ENCODE measurements at places on chromosomes 4 and X.

DNA sequence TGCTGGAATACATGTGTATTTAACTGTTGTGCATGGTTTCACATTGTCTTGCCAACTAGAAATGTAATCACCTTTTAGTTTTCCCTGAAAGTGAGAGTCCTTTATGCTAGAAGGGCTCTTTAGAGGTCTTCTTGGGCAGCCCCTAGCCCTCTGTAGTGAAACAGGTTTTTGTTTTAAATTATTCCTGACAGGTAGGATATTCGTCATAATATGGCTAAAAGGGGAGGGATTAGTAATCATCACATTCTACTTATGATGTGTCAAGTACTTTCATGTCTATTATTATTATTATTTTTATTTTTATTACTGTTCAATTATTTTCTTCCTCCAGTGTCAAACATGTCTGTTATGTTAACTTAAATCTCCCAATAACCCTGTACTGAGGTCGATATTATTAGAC is 35.5 kb downstream of the MSN start:
- DNase-seq, result no peak

GRCh38 chr4:55784747-55785146 is 34.8 kb upstream of the EXOC1L start:
- DNase-seq, result no peak

GRCh38 chr4:8170341-8170740 is 11.7 kb upstream of the ABLIM2 start:
- DNase-seq, result no peak

DNA sequence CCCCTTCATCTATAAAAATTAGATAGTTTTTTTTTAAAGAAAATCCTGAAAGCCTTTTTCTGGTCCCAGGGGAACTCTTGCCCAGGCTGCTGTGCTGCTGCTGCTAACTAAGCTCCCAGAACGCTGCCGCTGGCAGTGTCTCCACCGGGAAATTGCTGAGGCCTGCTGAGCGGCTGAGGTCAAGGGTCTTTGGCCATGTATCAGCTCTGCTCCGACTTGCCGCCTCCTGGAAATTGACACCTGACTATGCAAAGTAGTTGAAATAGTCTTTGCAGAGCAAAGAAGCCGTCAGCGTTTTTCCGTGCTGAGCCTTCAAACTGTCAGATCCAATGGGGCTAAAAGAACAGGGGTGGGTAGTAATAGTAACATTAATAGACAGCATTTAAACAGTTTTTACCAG is 839 bp downstream of the QDPR start:
- DNase-seq, result no peak

GRCh38 chrX:44948406-44948805 is 75.4 kb downstream of the KDM6A start:
- no peak for DNase-seq

GRCh38 chr4:108129196-108129595 is 39.5 kb downstream of the LEF1 start:
- DNase-seq, result no peak

DNA sequence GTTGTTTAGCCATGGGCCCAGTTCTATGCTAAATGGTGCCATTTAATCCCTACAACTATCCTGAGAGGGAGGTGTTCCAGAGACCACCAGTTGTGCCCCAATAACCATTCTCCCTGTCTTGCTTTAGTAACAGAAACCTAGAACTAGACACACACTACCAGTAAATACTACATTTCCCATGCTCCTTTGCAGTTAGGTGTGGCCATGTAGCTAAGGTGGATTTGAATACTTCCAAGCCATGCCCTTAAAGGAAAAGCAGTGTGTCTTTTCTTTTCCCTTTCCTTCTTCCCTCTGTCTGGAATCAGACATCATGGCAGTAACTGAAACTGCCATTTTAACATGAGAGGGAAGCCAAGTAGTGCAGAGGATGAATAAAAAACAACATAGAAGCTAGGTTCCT is 90.9 kb upstream of the TMEM33 start:
- no peak for DNase-seq

DNA sequence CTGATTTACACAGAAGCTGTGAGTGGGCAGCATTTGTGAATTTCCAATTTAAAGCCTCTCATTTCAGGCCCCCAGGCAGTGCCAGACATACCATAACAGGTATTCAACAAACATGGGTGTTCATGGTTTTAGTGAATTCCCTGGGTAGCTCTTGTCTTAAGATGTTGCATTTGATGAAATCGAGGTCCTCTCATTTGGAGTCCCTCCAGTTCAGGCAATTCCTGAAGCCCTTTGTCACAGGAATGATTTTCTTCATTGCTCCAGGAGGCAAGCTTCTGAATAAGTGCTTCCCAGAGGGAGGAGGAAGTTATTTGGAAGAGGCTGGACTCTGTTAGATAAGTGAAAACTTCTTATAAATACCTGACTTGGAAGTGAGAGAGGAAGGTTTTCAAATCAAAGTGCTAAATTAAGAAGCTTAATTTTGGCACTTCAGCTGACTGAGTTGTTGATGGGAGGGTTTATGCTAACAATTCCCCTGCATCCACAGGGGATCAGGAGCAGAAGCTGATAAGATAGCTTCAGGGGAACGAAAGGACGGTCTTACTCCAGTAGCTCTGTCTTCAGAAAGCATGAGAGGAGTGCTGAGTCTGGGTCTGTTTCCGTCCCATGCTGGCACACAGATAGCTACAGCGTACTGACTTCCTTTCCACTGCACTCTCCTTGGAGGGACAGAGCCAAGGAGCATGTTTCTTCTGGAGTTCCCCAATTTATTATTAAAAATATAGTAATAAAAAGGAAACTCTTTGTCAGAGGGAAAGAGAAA is 543.1 kb downstream of the GBA3 start:
- no peak for DNase-seq

DNA sequence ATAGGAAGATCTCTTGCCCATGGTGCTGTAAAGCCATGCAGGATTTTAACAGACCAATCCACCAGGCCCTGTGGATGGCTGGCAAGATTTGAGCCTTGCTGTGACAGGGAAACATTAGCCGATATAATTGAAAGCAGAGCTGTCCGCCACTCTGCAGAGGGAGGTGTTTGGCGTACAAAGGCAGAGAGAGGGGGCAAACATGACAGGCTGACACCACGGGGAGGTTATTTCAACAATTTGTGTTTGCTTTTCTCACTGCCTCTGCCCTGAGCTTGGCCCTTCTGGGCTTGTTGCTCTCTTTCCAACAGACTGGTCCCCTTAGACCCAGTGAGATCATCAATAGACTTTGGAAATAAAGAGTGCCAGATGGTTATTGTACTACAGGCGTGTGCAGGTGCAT is 59.4 kb downstream of the CLNK start:
- DNase-seq, result no peak

- no peak for DNase-seq
These were observed 35.8 kb downstream of the TACC3 start for GRCh38 chr4:1756893-1757779.

DNA sequence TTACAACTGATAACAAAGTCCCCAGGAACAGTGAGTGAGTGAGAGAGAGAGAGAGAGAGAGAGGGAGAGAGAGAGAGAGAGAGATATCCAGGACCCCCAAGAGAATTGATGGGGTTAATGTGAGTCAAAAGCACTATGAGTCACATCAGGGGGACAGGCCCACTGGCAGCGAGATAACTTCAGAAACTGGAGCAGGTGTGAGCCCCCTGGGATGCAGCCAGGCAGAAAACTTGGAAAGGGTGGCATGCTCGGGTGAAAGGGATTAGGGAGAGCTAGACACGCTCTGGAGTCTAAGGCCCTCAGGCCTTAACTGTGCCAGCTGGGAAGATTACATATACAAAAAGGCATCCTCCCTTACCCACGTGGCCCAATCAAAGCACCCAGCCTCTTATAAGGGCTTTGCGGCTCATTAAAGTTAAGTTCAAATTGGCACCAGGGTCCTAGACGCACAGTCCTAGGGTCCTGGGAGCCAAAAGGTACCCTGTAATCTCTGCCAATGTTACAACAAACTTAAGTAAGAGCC is 841 bp downstream of the ACOT9 start:
- DNase-seq, result peak; percentile 2

DNA sequence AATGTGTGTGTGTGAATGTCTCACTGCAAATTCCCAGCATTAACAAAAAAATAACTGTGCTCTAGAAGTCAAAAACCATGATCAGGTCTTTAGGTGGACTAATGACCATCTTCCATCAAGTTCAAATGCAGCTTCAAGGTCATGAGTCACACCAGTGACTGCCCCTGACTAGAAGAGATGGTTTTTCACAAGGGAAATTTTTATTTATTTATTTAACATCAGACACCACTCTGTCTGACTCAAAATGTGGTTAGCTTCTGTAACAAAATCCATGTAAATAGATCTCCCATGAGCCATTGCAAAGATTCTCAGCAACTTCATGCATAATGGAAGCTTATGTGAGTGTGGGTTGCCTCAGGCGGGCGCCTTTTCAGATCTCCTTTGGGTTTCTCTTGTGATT is 219.2 kb downstream of the KIT start:
- DNase-seq, result no peak

DNA sequence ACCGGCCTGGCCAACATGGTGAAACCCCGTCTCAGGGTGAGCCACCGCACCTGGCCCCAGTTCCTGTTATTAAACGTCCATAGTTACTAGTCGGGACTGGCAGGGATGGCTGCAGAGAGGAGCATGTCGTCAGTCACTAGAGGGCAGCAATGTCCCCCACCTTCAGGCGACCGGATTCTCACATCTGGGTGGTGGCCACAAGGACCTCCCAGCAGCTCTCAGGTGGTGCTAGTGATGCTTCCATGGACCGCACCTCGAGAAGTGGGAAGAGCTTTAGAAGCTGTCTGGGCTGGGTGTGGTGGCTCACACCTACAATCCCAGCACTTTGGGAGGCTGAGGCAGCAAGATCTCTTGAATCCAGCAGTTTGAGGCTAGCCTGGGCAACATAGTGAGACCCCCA is 13.3 kb upstream of the IL3RA start:
- peak; percentile 43 for DNase-seq

GRCh38 chr4:156499684-156500083 is 471.9 kb downstream of the PDGFC start:
- DNase-seq, result no peak

DNA sequence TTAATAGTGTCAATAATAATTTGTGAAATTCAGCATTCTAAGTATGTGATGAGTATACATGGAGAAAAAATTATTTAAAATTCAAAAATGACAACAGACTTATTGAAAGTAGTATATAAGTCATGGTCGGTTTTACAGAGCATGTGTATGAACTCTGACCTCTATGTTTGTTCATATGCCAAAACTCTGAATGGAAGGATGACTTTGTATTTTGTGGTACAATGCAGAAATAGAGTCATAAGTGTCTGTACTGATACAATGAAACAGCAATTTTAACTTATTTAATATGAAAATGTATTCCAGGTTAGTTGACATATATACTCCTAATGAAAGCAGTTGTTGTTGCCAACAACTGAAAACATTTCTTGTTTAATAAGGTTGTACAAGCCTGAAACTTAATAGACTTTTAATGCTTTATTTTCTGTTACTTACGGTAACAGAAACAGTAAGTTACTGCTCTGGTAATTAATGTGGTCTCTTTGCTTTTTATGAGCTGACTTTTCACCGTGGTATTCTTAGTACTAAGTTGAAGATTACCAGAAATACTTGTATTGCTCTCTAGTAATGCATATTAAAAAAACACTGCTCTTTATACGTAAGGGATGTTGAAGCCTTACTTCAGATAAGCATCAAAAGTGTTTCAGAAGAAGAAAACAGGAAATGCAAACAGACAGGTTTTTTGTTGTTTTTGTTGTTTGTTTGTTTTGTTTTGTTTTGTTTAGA is 1.9 kb downstream of the UBE2K start:
- peak; percentile 22 for DNase-seq

DNA sequence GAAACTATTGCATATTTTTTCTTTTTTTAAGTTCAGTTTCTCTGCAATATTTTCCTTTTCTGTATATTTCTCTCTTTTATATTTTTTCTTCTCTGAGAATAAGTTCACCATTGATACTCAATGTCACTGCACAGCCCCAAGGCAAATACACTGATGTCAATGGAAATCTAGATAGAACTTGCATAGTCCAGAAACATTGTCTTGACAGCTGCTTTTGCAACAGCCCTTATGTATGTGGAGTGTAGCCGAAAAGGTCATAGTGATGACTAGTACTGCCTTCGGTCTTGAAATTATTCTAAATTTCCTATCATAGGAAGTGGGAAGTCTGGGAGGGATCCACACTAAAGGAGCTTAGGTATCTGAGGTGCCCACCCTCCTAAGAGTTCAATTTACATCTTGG is 150.0 kb downstream of the SPOCK3 start:
- DNase-seq, result no peak

- no peak for DNase-seq
These were observed 4.9 kb upstream of the CPZ start for GRCh38 chr4:8587469-8588195.

- DNase-seq, result no peak
These were observed 185.4 kb downstream of the TSPAN5 start for GRCh38 chr4:98473046-98473445.

GRCh38 chr4:67333664-67334063 is 211.6 kb downstream of the CENPC start:
- no peak for DNase-seq

DNA sequence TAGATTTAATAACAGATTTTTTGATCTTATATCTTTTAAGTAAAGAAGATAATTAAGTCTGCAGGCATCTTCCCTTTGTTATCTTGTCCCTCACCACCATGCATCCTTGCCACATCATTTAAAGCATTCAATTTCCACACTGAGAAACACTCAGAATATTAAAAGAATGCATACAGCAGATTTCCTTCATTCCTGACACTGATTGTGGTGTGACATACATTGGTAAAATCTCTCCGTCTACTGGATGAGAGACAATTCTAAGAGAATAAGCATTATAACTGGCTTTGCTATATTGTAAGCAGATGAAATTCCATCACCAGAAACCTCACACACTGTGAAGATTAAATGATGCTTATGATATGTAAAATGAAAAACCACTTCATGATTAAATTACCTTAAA is 97.4 kb upstream of the TRPC5OS start:
- no peak for DNase-seq

- DNase-seq, result no peak
These were observed 28.7 kb downstream of the APLN start for GRCh38 chrX:129626026-129626425.

- no peak for DNase-seq
These were observed 41.7 kb downstream of the SEPTIN11 start for GRCh38 chr4:76991161-76991660.

- no peak for DNase-seq
These were observed 160.6 kb downstream of the AFF2 start for GRCh38 chrX:148661035-148661434.

DNA sequence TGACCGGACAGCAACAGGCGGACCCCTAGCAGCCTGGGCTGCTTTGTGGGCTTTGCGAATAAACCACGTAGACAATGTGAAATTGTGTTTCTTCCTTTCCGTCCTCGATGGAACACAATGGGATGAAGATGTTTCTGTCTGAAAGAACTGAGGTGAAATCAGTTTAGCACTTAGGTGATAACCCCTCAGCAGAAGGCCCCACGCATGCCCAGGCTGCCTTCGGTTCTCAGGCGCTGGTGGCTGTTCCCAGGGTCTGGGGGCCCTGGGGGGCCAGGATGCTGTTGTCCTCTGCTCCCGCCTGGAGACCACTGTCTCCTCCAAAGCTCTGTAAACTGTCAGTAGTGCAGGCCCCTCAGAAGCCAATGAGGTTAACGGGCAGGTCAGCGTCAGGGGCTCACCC is 73.9 kb upstream of the HGFAC start:
- no peak for DNase-seq

All from CD4-positive, alpha-beta T cell treated with Interleukin-4 for 4 hours (primary cell).